ENCODE measurements at places on chromosomes 12 and 14.
A peak's percentile ranks its signal among the peaks of the same experiment; 100 is the strongest.

DNA sequence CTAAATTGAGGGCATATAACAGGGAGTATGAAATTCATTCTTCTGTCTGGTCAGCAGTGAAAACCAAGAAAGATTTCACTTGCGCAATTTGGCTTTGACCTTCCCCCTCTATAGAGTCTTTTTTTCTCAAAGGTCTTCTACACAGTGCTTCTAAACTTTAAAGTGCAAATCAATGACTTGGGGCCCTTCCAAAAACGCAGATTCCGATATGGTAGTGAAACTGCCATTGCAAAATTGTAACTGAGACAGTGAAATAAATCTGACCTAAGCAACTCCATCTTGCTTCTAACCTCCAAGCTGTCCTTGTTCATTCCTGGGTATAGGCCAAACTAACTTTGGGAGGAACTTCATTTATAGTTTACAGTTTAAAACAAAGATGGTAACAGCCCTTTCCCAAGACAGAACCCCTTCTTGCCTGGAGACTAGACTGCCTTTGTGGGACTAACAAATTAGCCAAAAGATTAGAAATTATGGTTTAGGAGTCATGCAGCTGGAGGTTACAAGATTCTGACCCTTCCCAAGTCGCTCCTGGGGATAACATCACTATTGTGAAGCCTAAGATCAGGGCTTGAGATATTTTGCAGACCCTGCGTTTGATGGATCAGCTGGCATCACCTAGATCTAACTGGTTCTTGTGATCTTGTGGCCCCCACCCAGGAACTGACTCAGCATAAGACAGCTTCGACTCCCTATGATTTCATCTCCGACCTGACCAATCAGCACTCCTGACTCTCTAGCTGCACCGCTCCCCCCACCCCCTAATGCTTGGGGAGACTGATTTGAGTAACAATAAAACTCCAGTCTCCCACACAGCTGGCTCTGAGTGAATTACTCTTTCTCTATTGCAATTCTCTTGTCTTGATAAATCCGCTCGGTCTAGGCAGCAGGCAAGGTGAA lies 5.0 kb downstream of the SLC25A21 start:
- no peak for DNase-seq

- no peak for DNase-seq
Measured at GRCh38 chr12:51797301-51797700, 51.2 kb downstream of the FIGNL2 start.

- DNase-seq, result no peak
Measured at GRCh38 chr12:16034136-16034817, 123.1 kb downstream of the DERA start.

DNA sequence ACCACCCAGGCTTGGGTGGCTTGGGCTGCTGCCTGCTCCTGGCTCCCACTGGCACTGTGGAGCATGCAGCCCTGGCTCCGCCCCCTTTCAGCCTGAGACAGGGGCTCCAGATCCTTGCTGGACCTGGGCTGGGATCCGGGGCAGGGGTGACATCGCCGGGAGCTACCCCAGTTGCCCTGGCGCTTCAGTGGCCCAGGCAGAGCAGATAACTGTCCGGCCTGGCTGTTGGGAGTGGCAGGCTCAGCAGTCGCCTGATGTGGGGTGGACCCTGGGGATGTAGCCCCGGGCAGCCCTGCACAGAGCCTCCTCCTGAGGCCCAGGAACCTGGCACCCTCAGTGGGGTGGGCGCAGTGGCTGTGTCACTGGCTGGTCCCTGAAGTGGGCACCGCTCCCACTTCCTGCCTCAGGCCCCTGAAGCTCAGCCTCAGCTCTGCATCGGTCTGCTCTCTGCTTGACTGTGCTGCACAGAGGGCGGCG lies 57.9 kb downstream of the FUT8 start:
- DNase-seq, result no peak

- DNase-seq, result peak; percentile 67
Measured at GRCh38 chr12:50224026-50224692, 57.0 kb upstream of the CERS5 start.

DNA sequence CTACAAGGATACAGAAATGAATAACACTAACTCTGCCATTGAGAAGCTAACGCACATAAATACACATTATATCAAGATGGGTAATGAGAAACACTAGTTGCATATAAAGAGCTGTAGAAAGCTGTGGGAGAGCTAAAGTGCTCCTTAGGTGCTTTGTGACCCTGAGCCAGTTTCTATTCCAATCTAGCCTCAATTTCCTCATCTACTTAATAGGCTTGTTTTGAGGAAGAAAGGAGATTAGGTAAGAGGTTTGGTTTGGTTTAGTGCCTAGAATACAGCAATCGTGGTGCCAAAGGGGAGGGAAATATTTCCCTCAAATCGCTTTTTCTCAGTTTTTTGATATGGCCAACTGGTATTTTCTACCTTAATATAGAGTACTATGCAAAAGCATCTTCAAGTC lies 994 bp downstream of the SRP54 start:
- no peak for DNase-seq

DNA sequence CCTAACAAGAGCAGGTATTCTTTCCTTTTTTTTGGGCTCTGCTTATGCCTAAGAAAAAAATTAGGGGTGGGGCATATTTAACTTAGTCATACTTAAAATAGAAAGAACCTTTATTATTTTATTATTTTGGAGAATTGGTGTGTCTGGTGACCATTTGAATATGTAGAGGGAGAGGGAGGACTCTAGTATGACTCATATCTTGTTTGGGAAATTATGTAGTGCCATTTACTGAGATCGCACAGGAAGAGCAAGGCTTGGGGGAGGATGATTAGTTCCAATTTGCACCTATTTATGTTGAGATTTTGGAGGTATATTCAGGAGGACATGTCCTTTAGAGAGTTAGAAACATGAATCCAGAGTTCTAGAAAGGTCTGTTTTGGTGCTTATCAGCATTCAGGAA lies 9.9 kb downstream of the ZNF410 start:
- DNase-seq, result no peak

DNA sequence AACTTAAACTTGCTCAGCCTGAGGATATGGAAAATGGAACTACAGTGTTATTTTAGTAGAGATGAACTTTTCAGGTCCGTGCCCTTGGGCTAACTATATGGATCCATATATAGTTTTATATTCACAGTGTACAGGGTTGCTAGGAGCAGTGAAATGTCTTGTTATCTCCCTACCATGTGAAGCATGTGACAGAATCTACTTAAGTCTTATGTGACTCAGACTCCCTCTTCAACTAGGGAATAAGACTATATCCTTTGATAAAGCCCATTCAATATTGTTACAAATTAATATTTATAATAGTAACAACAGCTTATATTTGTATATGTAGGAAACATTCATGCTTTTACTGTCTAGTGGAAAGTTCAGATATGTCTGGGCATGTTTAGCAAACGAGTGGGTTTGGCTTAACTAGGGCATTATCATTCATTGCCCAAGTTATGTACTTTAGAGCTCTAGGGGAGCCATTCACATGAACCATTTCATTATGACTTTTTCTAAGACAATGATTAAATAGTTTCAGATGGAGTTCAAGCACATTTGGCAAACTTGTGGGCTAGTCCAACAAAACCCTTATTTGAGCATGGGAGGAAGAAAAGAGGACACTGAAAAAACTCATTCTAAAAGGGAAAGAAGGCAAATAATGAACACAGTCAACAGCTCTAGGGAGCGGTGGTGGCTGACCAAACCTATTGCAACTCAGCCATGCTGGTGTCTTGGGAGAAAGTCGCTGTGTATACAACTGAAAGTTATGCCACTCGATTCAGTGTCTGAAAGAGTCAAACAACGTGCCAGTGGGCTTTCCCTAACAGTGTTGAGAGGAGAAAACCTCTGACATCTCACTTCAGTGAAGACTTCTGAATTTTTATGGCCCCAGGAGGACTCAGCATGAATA lies 305.9 kb upstream of the G2E3 start:
- no peak for DNase-seq

DNA sequence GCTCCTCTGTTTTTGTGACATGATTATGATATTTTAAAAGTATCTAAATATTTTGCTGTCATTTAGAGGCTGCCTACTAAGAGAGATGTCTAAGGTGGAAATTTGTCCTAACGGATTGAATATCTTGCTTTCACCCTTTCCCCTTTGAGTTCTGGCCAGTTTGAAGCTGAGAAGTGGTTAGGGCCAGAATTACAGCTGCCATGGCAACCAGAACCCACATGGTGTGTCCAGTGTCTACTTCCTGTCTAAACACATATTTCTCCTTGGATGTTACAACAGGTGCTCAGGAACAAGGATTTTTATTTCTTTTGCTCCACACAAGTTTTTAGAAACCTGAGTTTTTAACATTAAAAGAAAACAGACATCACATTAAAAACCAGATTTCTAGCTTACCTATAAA lies 335.1 kb upstream of the OR4E1 start:
- DNase-seq, result no peak

DNA sequence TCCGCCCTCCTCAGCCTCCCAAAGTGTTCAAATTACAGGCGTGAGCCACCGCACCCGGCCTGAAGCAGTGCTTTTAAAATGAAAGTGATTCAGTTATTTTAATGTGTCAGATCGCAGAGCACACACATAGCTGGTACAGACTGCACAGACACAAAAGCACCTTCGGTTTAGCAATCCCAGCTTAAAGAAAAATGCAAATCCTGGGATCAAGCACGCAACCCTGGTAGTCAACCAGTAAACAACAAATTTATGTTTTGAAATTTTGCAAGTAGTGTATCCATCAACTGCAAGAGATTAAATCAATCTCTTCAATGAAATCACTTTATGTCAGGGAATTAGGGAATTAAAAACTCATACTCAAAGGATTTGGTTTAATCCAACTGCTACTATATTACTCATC lies 28.4 kb downstream of the SLC38A1 start:
- no peak for DNase-seq

GRCh38 chr14:23704890-23705289 lies 68.7 kb downstream of the DHRS2 start:
- DNase-seq, result peak; percentile 30

- DNase-seq, result no peak
Measured at GRCh38 chr12:56160193-56160763, 2.1 kb downstream of the MYL6 start.

- no peak for DNase-seq
Measured at GRCh38 chr14:101872346-101872745, 92.0 kb upstream of the DYNC1H1 start.

DNA sequence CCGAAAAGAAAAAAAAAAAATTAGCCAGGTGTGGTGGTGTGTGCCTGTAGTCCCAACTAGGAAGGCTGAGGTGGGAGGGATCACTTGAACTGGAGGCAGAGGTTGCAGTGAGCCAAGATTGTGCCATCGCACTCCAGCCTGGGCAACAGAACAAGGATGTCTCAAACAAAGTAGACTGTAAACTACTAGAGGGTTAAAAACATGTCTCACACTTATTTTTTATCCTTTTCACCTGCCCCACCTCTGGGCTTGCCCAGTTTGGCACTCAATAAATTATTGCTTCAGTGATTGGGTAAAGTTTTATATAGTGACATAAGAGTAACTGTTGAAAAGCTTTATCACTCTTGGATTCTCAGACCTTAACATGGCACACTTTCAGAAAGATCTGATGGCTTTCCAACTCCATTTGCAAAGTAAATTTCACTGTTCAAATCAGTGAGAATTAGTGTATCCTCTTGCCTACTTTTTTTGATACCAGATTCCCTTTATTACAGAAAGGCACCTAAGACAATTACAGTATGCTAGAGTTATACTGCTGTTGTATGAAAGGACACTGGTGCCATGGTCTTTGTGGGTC lies 56.3 kb upstream of the NPFF start:
- DNase-seq, result no peak

DNA sequence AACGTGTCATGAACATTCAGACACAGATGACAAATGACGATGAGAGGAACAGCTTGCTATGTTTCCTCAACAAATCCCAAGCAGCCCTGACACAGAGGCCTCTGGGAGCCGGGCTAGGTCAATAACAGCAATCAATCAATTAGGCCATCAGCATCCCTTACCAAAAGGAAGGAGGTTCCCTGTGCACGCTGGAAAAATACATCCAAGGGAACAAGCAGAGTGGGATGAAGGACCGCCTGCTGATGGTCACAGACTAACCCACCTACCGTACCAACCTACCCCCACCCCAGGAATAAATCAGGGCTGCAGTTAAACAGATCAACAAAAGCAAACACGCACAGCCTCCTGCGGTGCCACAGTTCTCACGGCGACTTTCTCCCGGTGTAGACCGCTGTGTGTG lies 265.1 kb upstream of the SFSWAP start:
- no peak for DNase-seq

GRCh38 chr12:3529281-3529680 lies 38.3 kb downstream of the PRMT8 start:
- DNase-seq, result no peak

DNA sequence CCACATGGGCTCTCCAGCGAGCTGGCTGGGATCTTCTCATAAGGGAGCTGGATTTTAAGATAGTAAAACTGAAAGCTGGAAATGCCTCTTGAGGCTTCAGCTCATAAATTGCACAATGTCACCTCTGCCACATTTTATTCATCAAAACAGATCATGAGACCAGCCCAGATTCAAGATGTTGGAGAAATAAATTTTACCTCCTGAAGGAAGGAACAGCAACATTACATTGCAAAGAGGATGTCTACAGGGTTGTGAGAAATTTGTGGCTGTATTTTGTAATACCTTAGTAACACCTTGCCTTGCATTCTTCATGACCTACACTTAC lies 43.1 kb upstream of the KRR1 start:
- DNase-seq, result no peak

DNA sequence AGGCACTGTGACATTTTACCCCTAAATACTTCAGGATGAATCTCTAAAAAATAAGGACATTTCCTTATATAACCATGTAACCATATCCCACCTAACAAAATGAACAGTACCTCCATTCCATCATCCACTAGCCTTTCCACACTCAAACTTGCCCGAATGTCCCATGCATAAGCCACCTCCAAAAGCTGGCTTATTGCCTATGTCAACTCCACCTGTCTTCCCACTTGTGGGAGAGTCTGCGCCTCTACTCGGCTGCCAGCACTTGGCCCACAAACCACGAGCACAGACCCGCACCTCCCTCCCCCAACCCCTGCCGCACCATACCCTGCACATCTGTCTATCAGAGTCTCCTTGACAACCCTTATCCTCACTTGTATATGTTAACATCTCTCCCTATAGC lies 165.8 kb downstream of the CALM1 start:
- no peak for DNase-seq

GRCh38 chr12:4164559-4165558 lies 108.7 kb upstream of the CCND2 start:
- DNase-seq, result no peak

- no peak for DNase-seq
Measured at GRCh38 chr12:124008595-124008994, 35.6 kb downstream of the ZNF664 start.

DNA sequence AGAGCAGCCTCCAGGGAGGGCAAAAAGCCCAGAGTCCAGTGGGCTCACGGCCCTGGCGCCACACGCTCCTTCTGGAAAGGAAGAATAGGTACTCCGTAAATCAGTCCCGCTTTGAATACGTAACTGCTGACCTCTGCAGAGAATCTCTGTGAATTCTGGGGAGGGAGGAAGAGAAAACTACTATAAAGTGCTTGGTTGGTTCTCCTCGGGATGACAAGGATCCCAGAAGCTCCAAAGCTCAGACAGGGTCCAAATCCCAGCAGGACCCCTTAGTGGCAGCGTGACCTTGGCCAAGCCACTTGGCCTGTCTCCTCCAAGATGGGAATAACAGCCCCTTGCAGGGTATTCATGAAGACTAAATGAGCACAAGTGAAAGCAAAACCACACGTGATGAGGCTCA lies 31.7 kb downstream of the ANO2 start:
- DNase-seq, result no peak
